Activated T-cell treated with anti-CD3 and anti-CD28 coated beads for 48 hours (primary cell): ENCODE measurements at places on chromosomes 3 and 15.

GRCh38 chr15:41980654-41981323 lies 8.4 kb upstream of the EHD4 start:
- DNase-seq = no peak

DNA sequence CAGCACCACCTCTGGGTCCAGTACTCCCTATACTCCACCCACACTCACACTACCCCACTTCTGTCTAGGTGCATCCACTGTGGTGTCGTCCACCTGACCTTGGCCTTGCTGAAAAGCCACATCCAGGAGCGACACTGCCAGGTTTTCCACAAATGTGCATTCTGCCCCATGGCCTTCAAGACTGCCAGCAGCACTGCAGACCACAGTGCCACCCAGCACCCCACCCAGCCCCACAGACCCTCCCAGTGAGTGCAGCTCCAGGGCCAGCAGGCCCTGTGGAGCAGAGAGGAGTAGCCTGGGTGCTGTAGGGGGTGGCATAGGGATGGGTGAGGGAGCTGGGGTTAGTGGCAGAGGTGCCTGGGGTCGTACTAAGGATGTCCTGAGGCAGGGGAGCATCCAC lies 19.4 kb upstream of the ALPK3 start:
- DNase-seq = no peak

DNA sequence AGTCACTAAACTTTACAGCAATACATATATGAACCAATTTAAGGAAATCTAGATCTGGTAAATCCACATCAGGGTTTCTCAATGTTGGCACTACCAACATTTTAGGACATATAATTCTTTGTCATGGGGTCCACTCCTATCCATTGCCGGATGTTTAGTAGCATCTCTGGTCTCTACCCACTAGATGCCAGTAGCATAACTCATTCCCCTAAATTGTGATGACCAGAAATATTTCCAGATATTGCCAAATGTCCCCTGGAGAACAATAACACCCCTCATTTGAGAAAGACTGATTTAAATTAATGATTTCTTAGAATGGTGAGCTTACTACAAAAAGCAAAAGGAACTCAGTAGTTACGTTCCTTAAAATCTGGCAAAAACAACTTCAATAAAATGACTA lies 23.1 kb upstream of the ANKRD28 start:
- DNase-seq = no peak

GRCh38 chr3:16455001-16455400 lies 58.5 kb downstream of the RFTN1 start:
- DNase-seq = no peak

DNA sequence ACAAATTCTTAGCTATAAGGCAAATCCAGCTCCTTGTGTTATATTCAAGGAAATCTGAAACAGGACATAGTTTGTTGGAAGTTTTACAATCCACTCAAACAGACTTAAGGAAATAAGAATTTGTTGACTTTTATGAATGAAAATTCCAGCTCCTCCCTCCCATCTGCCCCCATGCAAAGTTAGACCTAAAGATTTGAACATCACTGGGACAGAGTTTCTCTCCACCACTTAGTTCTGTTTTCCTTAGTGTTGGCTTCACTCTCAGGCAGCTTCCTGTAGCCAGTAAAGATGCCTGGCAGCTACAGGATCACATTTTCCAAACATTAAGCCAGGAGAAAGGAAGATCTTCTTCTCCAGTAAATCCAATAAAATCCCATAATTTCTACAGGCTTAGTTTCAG lies 265.0 kb downstream of the TAFA4 start:
- DNase-seq = no peak

DNA sequence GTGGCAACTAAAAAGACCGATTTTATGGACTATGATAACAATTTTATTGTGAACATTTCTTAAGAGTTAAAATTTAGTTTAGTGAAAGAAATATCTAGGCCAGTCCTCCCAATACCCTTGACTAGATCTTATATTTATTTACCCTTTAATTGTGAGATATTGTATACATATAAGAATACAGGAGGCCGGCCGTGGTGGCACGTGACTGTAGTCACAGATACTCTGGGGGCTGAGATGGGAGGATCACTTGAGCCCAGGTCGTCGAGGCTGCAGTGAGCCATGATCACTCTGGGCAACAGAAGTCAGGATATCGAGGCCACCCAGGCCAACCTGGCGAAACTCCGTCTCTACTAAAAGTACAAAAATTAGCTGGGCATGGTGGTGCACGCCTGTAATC lies 756 bp upstream of the RMDN3 start:
- no peak for DNase-seq
